Uterine smooth muscle cell (primary cell): ENCODE measurements at places on chromosomes 1 and 21. TPM values are rescaled to one million over a fixed set of nuclear protein-coding genes. Genes with fewer than 3 reads are reported as not detected.

Gene FCGR3A
- total RNA-seq = not detected in 2 replicates

Gene NCAM2
- 2.3 and 2.5 TPM in 2 replicates for total RNA-seq

Gene SPATA21
- total RNA-seq = not detected in 2 replicates

Gene AMY1C
- not detected in 2 replicates for total RNA-seq

Gene IL19
- total RNA-seq = not detected in 2 replicates

Gene PALMD
- total RNA-seq = 0.37 and 0.55 TPM in 2 replicates

Gene ZNF670
- total RNA-seq = 3.7 and 3.9 TPM in 2 replicates

Gene PTPN22
- total RNA-seq = 0.66 and 0.75 TPM in 2 replicates

Gene KCNC4
- 8.0 and 10.9 TPM in 2 replicates for total RNA-seq

Gene OLFML2B
- 4.9 and 7.0 TPM in 2 replicates for total RNA-seq

Gene MFSD2A
- total RNA-seq = 4.9 and 5.9 TPM in 2 replicates

Gene S100A16
- 242 and 566 TPM in 2 replicates for total RNA-seq

Gene KISS1
- total RNA-seq = 0.22 and 0.37 TPM in 2 replicates

Gene CNKSR1
- 0.22 TPM in 1 of 2 replicates, not detected in the other for total RNA-seq

Gene SLC9C2
- not detected in 2 replicates for total RNA-seq

Gene KMO
- under 0.01 TPM in 1 of 2 replicates, not detected in the other for total RNA-seq

Gene NMNAT1
- total RNA-seq = 13.6 and 17.1 TPM in 2 replicates

Gene HSD3B1
- total RNA-seq = not detected in 2 replicates

Gene NBPF6
- not detected in 2 replicates for total RNA-seq

Gene SPRR1A
- total RNA-seq = not detected in 2 replicates

Gene HOOK1
- under 0.01 TPM in 2 replicates for total RNA-seq
